NCI-H345 (cell line): ENCODE measurements at places on chromosomes 16 and 17.
A peak's percentile ranks its signal among the peaks of the same experiment; 100 is the strongest.

DNA sequence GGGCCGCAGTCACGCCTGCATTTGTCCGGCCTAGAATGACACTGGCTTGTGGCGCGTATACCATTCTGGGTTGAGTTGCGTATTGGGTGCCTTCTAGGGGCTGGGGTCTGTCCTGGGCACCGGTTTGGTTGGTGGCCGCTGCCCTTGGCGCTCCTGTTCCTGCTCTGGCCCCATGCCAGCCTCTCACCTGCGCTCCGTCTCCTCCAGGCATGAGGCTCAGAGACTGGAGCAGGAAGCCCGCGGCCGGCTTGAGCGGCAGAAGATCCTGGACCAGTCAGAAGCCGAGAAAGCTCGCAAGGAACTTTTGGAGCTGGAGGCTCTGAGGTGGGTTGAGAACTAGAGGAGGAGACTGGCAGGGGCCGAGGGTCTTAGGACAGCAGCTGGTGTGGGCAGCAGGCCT lies 17.4 kb downstream of the CDIPT start:
- DNase-seq = no peak

- no peak for DNase-seq
Observed at GRCh38 chr17:81608605-81609004, 28.3 kb downstream of the NPLOC4 start.

GRCh38 chr16:75053791-75054555 lies 55.1 kb downstream of the ZNRF1 start:
- DNase-seq = peak; percentile 82

GRCh38 chr16:35908942-35909341 lies 2449.5 kb downstream of the TP53TG3F start:
- DNase-seq = no peak

- DNase-seq = no peak
Observed at GRCh38 chr17:49223168-49223516, 7.4 kb downstream of the PHOSPHO1 start.

DNA sequence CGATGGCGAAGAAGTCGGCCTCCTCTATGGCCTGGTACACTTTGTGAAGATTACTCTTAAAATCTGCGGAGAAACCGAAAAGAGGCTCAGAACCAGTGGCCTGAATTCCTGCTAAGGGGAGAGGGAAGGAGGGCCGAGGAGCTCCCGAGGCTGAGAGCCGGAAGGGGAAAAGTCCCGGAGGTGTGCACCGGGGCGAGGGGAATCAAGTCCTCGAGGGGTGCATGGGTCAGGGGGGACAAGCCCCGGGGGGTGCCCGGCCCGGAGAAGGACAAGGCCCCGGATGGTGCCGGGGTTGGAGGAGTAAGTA lies 495 bp downstream of the PARN start:
- DNase-seq = no peak
